ENCODE measurements at places on chromosomes 1 and 21.

GRCh38 chr1:66033781-66034180 is 241.1 kb downstream of the PDE4B start:
- DNase-seq, result no peak

DNA sequence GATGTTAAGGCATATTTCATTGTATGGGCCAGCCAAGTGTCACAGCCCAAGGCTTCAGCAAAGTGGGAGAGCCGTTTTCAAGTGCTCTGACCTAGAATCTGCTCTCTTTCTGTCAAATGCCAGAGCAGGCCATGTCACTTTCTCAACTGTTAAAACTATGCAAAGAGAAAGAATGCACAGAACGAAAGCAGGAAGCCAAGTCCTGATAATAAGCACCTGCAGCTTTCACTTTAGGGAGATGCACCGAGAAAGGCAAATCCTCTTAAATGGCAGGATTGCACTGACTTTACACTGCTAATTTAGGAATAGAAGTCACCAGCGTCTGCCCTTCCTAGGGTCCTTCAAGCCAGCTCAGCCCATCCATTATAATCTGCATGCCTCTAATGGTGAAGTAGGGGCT is 49.2 kb upstream of the NTPCR start:
- no peak for DNase-seq

GRCh38 chr1:60572378-60572777 is 498.8 kb upstream of the C1orf87 start:
- no peak for DNase-seq

GRCh38 chr1:71655604-71656003 is 574.8 kb upstream of the ZRANB2 start:
- DNase-seq, result no peak

GRCh38 chr21:17537299-17537698 is 24.5 kb downstream of the CXADR start:
- DNase-seq, result no peak

- no peak for DNase-seq
These were observed 49.3 kb downstream of the TRAF5 start for GRCh38 chr1:211375949-211376348.

Data from activated CD4-positive, alpha-beta T cell treated with anti-CD3 and anti-CD28 coated beads, Interleukin-2, amount 50 U/mL, for 48 hours (primary cell).